ENCODE measurements at places on chromosomes 7 and 10. TPM values are rescaled to one million over a fixed set of nuclear protein-coding genes. Genes with fewer than 3 reads are reported as not detected.

The GHRHR gene
- polyA plus RNA-seq = not detected

The HTR5A gene
- not detected for polyA plus RNA-seq

The CPEB3 gene
- polyA plus RNA-seq = 0.23 TPM

The SORBS1 gene
- polyA plus RNA-seq = 0.28 TPM

DNA sequence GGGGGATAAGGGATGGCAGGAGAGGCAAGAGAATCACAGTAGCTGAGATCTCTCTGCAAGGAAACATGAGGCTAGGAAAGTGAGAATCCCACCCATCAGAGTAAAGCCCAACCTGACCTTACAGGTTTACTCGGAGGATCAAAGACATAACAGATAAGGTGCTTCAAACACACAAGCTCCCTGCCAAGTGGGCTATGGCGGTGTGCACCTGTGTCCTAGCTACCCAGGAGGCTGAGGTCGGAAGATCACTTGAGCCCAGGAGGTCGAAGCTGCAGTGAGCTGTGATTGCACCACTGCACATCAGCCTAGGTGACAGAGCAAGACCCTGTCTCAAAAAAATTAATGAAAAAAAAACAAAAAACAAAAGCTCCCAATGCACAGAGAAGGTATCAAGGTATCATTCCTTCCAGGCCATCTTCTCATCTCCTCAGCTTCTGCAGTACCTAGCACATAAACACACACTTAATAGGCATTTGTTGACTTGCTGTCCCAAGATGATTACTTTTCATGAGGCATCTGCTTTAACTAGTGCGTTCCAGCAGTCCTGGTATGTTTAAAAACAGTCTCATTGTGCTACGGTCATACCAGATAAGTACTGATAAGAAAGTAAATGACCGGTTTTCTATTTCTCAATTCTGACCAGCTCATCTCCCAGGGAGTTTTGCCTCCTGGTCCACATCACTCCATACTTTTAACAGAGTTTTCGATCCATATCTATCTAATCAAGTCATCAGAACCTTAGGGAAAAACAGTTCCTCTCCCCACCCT is 13.3 kb downstream of the GNA12 start:
- H3K4me1 ChIP-seq = no peaks in the 10 kb centered on the region
- no peak overlapping the region for H3K4me3 ChIP-seq
- peaks cover 4% of the 10 kb centered on the region for H3K36me3 ChIP-seq
- DNase-seq = no peak

- DNase-seq = no peak
- no peaks in the 10 kb centered on the region for H3K4me1 ChIP-seq
- peaks cover 15% of the 10 kb centered on the region for H3K36me3 ChIP-seq
- H3K27me3 ChIP-seq = no peaks in the 10 kb centered on the region
- no peak overlapping the region for H3K27ac ChIP-seq
- no peak overlapping the region for H3K4me3 ChIP-seq
Observed at GRCh38 chr10:131936736-131937135, 35.9 kb downstream of the PPP2R2D start.

GRCh38 chr7:138154661-138155060 is 78.4 kb downstream of the AKR1D1 start:
- no peaks in the 10 kb centered on the region for H3K4me1 ChIP-seq
- no peak overlapping the region for H3K27ac ChIP-seq
- H3K4me3 ChIP-seq = no peak overlapping the region
- no peaks in the 10 kb centered on the region for H3K27me3 ChIP-seq
- no peaks in the 10 kb centered on the region for H3K36me3 ChIP-seq
- DNase-seq = no peak

- H3K36me3 ChIP-seq = no peaks in the 10 kb centered on the region
- peak; percentile 39 for DNase-seq
- H3K4me1 ChIP-seq = peaks cover 7% of the 10 kb centered on the region
Observed at GRCh38 chr7:4610768-4611467, 71.2 kb upstream of the FOXK1 start.

DNA sequence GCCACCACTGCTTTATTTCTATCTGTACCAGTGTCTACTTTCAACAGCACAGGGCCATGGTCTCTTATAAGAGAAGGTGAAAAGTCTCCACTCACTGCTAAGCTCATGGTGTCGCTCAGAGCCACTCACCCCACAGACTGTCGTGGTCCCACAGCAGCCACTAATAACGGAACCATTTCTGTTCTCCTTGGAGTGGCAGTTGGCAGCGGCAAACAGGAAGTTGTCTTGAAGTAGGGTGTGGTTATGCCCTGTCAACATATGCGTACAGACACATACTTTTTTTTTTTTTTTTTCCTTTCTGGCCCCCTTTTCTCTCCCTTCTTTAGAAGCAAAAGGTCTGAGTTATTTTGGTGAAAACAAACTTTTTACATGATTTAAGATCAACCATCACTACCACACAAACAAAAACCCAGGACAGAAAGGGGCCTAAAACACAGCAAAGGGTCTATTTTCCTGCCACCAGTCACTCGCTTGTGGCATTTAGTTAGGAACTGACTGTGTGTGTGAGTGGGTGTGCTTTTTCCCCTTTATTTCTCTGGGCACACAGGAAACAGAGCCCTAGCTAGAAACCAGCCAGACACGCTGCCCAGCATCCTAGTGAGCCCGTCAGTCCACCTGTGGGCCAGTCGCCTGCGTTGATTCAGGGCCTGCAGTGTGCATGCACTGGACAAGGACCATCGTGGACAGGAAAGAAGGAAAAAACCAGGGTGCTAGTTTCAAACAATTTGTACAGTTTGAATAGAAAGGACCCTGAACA is 96.7 kb upstream of the EFCAB10 start:
- peak; percentile 45 for DNase-seq
- no peaks in the 10 kb centered on the region for H3K27me3 ChIP-seq
- no peak overlapping the region for H3K4me3 ChIP-seq
- peaks cover 15% of the 10 kb centered on the region for H3K4me1 ChIP-seq

DNA sequence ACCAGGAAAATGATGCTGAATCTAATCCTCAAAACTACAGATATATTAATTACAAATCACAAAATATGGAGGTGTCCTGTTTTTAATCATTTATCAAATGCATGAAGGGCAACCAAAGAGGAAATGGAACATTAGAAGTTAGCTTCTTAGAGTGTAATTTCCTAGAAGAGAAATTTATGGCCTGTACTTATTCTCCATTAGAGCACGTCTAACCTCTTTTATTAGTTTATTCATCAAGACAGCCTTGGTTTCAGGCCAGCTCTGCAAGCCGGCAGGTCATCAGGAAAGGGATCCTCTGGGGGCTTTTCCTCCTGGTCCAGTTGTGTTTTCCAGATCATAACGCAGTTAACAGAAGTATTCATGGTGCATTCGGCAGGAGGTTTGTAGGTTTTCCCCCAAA is 517.6 kb downstream of the KCNMA1 start:
- no peak overlapping the region for H3K4me3 ChIP-seq
- H3K36me3 ChIP-seq = no peaks in the 10 kb centered on the region
- H3K27me3 ChIP-seq = no peaks in the 10 kb centered on the region

DNA sequence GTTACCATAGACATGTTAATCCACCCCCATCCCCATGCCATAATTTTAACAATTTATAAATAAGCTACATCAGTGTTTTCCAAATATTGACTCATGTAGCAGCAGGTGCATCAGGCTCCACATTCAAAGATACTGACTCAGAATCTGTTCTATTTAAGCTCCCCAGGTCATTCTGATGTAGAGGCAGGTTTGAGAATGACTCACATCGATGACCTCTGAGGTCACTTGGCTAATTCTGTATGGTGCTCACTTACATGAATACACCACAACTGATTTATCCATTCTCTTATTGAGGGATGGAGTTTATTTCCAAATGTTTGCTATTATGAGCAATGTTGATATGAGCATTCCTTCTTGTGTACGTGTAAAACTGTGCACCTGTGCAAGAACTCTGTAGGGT is 1159.0 kb downstream of the TYW1 start:
- no peak overlapping the region for H3K27ac ChIP-seq
- H3K4me3 ChIP-seq = no peak overlapping the region
- DNase-seq = no peak
- no peaks in the 10 kb centered on the region for H3K36me3 ChIP-seq
- no peaks in the 10 kb centered on the region for H3K27me3 ChIP-seq

DNA sequence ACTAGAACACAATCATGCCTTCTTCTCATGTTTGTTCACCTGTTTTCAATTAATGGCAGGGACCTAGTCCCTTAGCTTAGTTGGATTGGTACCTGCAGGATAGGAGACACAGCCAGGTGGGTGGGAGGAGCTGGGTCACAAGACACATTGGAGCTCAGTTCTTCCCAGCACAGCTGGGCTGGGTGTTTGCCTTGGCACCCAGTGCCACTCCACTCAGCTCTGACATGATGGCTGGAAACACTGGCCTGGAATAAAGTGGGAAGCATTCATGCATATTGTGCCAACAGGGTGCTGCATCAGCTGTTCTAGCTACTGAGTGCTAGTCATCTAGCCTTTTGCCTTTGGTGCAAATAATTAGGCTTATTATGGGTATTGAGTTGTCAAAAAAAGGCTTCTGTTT is 226.1 kb downstream of the PTEN start:
- H3K36me3 ChIP-seq = no peaks in the 10 kb centered on the region
- no peak overlapping the region for H3K27ac ChIP-seq
- DNase-seq = no peak
- peaks cover 31% of the 10 kb centered on the region for H3K4me1 ChIP-seq
- no peaks in the 10 kb centered on the region for H3K27me3 ChIP-seq
- H3K4me3 ChIP-seq = no peak overlapping the region

GRCh38 chr10:124731551-124731950 is 12.6 kb downstream of the FAM53B start:
- peaks cover 61% of the 10 kb centered on the region for H3K4me1 ChIP-seq
- H3K27ac ChIP-seq = peak overlapping the region; percentile 71
- 0 out of 2 replicates have a peak, but pooled peaks cover 2% of the 10 kb centered on the region for H3K36me3 ChIP-seq

DNA sequence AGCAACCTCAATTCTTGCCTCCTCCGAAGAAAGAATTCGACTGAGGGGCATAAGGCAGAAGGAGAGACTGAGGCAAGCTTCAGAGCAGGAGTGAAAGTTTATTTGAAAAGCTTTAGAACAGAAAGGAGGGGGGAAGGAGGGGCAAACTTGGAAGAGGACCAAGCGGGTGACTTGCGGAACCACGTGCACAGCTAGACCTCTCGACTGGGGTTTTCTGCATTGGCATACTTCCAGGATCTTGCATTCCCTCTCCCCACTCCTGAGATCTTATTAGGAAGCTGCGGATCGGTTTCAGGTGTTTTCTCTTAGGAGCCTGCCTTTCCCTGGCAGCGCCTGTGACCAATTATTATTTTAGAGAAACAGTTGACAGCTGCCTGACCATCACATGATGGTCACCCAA is 20.3 kb upstream of the CPXM2 start:
- no peaks in the 10 kb centered on the region for H3K36me3 ChIP-seq

- H3K36me3 ChIP-seq = no peaks in the 10 kb centered on the region
- no peak for DNase-seq
- H3K27me3 ChIP-seq = peaks cover 1% of the 10 kb centered on the region
- H3K27ac ChIP-seq = no peak overlapping the region
Observed at GRCh38 chr7:149790146-149790548, 16.8 kb upstream of the ZNF467 start.

GRCh38 chr10:71632200-71632820 is 87.3 kb downstream of the C10orf105 start:
- no peaks in the 10 kb centered on the region for H3K36me3 ChIP-seq
- 0 out of 2 replicates have a peak, but pooled peaks cover 1% of the 10 kb centered on the region for H3K27me3 ChIP-seq
- H3K27ac ChIP-seq = no peak overlapping the region
